Hippocampal formation (tissue), 2 donors: ENCODE measurements at places on chromosomes 2 and 18.

DNA sequence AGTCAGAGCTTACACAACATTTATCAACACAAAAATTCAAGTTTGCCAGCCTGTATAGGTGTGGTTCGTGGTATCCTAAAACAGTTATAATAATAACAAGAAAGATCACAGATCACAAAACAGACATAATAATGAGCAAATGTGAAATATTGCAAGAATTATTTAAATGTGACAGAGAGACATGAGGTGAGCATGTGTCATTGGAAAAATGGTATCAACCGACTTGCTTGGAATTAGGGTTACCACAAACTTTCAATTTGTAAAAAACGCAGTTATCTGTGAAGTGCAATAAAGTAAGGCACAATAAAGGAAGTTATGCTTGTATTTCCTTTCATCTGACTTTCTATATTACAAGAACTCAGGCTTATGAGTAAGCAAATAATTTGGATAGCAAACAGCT, 116.8 kb downstream of the IKZF2 start:
- DNase-seq = no peak

DNA sequence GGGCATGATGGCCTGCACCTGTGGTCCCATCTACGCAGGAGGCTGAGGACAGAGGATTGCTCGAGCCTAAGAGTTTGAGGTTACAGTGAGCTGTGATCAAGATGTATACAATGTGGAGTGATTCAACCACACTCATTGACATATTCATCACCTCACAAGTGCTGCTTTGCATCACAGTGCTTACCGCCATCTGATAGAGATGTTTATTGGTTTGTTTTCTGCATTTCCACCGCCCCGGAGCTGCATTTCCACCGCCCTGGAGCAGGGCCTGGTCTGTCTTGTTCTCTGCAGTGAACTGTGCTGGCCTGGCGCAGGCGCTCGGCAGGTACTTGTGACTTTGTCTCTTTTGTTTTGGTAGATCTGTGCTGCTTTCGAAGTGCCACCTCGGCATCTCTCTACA, 96.0 kb downstream of the SMAD7 start:
- DNase-seq = no peak

GRCh38 chr2:160353166-160353565, 140.4 kb downstream of the RBMS1 start:
- DNase-seq = no peak

GRCh38 chr2:109528811-109529501, 84.8 kb downstream of the SEPTIN10 start:
- no peak for DNase-seq

- no peak for DNase-seq
These were observed 629.9 kb upstream of the ACVR2A start for GRCh38 chr2:147214914-147215313.

DNA sequence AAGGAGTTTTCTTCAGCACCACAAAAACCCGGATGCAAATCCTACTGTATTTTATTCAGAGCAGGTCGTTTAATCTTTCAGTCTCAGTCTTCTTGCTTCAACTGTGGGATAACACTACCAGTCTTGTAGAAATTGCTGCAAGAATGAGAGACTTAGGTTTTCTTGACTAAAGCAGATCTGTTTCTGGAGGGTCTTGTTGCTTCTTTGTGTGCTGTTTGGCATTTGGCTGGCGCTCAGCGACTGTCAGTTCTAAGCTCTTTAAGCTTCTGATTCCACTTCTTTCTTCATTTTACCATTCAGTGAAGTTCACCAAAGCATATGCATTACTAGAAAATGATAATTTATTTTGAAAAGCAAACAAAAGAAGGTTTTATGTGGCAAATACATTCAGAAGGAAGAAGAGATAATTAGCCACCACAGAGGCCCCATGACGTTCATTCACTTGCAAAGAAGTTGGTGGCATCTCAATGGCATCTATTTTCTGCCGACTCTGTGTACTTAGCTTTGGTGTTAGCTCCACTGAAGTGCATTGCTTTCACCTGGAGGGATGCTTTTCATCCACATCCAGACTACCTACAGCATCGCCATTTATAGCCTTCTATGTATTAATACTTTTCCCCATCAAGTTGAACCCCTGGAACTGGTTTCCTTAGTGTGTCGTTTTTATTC, 53.7 kb downstream of the TRIB2 start:
- DNase-seq = no peak

GRCh38 chr2:27152102-27152795, 3.4 kb downstream of the TCF23 start:
- DNase-seq = no peak

DNA sequence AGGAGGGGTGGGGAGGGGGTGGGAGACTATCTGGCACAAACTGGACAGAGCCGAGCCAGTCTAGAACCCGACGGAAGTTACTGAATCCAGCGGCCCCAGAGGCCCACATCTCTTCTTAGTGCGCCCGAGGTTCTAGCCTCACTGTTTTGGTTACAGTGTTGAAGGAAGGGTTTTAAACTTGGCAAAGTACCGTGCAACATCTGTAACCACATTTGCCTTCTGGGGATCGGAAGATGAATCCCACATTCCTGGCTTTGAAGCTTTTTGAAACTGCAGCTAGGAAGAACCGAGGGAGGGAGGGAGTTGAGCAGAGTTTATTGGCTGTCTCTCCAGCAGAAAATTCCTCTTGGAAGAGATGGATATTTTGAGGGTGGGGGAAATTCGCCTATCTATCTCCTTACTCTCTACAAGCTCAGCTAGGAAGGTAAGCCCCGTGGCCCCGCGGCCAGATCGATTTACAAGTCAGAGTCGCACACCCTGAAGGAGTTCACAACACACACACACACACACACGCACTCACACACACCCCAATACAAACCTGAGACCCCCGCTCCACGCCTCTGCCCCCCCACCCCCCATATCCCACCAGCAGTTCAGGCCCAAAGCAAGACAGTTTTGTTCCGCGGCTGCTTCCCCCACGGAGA, 1.0 kb downstream of the ACVR1 start:
- DNase-seq = no peak

- no peak for DNase-seq
These were observed 632.7 kb upstream of the ID2 start for GRCh38 chr2:8049176-8049575.

- no peak for DNase-seq
These were observed 140.1 kb upstream of the SMAD7 start for GRCh38 chr18:49090901-49091300.

GRCh38 chr2:521853-522530, 155.2 kb downstream of the TMEM18 start:
- no peak for DNase-seq

- DNase-seq = no peak
These were observed 77.2 kb downstream of the RTTN start for GRCh38 chr18:70128271-70128670.

GRCh38 chr2:226981791-226982326, 146.0 kb downstream of the RHBDD1 start:
- no peak for DNase-seq

DNA sequence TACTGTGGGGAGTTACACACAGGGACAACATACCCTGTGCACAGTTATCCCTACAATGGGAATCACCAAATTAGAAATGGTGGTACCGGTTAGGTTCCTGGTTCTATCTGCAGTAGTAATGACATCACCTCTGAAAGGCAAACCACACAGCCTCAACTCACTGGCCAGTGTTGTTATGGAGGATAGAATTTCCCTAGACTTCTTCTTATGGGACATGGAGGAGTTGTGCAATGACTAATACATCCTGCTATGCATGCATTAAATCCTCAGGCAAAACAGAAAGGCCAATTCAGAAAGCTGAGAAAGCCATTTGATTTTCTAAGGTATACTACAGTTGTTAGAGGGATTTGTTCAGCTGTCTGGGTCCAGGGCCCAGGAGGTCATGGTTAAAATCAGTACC, 439.3 kb downstream of the TMX3 start:
- no peak for DNase-seq

DNA sequence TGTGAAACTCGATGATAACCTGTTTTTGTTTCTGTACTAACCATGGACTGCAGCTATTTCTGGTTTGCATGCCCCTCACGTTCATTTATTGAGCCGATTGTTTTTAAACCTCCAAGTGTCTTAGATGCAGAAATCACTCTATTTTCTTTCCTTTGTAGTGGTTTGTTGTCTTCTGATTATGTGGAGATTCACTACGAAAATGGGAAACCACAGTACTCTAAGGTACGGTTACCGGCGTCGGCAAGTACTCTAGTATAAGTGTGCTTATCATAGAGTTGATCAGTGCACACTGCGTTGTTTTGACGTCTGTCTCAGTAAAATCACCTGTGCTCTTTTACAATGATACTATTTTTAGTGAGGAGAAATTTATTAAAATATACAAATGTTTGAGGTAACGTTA, 87.4 kb downstream of the ADAM23 start:
- DNase-seq = no peak

DNA sequence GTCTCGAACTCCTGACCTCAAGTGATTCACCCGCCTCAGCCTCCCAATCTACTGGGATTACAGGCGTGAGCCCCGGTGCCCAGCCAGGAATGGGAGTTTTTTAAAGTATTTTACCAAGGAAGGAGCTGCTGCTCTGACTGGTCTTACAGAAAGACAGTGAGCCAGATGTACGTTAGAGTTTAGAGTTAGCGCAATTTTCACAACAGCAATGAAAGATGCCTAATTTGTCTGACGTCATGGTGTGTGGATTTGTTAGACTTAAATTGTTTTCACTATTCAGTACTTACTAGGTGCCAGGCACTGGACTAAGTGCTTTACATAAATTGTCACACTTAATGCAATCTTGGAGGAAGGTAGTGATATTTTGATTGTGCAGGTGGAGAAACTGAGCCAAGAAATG, 12.4 kb upstream of the RPL37A start:
- no peak for DNase-seq

DNA sequence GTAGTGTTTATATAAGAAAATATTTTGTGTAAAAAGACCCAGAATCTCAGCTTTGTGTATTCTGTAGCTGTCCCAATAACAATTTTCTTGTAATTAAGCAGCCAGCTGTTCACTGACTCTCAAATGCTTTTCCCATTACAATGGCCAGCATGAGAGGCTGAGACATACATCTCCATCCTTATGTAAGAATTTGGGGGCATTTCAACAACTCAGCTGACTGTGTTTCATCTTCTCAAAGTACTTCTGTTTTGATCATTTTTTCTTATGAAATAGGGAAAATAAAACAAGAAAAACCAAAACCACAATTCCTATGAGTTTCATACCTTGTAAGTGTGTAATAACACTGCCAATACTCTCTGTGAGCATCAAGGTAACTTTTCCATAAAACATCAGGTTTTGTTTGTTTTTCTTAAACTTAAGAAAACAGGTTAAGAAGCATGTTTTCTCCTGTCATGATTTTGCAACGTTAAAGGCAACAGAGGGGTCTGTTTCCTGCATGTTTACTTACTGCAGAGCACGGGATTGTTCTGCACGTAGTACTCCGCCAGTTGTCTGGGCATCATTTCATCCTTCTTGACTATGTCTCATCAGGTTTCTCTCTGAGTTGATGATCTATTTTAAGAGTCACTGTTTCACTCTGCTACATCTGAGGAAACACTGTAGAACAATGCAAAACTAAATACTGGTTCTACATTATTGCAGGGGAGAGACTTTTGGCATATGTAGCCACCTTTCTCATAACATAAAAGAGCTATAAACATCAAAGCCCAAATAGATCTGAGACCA, 62.9 kb upstream of the CYRIA start:
- DNase-seq = no peak

- no peak for DNase-seq
These were observed 2.2 kb downstream of the CYS1 start for GRCh38 chr2:10078001-10078400.

DNA sequence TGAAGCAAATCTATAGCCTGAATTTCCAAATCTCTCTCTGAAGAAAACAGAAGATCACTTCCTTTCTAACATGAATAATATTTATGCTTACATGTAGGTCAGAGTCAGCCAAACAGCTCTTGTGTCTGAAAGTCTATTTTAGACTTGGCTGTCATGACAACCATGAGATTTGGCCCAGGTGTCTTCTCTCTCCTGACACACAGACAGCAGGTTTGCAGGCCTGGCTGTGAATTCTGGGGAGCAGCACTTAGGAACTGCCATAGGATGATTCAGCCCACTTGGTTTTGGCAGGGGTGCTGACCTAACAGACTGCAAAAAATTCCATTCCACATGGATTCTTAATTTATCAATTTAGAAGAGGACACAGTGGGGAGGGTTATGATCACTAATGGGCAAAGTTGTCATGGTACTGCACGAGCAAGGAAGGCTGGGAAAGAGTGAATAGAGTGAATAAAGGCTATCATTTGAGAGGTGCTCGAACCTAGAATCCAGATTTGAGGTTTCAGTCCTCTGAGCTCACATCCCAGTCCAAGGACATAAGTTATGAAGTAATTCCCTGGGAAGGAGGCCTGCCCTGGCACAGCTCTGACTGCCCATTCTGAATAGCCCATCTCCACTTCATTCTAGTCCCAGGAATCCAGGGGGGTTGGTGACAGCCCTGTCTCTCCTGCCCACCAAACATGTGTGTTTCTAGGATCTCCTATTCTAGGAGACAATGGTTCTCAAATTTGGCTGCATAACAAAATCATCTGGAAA, 453.9 kb upstream of the TRIB2 start:
- no peak for DNase-seq

DNA sequence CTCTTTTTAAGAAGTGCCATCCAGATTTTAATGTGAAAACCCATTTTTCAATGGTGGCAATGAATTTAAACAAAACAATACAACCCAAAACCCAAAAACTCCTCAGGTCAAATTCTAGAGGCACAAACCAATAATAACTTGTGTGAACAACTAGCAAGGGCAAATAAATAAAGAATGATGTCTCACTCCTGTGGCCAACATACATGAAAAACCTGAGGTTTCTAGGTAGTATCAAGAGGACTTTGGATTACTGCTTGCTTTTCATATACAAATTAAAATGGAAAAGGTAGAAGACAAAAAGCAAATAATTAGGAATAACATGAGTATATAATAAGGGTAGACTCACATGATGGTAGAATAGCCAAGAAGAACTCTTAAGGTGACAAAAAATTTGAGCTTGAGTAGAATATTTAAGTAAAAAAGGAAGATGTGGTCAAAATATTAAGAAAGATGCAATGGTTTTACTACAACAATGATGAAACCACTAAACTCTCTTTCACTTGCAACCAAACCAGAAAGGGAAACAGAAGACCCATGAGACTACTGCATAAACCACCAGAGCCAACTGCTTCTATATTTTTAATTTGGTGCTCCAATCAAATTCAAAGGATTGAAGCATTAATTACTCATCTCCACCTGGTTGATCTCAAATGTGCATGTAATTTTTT, 53.5 kb downstream of the DARS1 start:
- DNase-seq = no peak

- no peak for DNase-seq
These were observed 61.5 kb downstream of the LRP2 start for GRCh38 chr2:169300636-169301530.

GRCh38 chr2:64153811-64154210, 9.6 kb upstream of the PELI1 start:
- DNase-seq = no peak

DNA sequence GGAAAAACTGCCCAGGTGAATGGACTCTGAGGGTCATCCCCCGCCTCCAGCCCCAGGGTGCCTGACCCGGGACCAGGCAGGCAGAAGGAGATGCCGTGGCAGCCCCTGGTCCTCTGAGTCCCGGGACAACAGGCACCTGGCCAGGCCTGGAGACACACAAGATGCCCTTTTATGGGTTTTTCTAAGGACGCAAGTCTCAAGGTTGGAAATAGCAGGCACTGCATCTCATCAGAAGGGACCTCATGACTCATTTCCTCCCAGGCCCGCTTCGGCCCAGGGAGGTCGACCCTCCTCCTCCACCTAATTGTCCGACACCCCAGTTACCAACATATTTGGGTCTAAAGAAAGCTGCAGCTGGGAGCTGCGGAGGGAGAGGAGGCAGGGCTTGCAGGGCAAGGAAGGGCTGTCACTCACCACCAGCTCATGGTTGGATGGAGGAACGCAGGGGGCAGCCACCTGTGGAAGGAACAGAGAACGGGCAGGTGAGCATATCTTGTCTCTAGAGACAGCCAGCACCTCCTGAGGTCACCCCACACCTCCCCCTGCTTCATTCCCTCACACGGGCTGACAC, 82.9 kb downstream of the TNS1 start:
- DNase-seq = no peak
